Mesendoderm (in vitro differentiated cells): ENCODE measurements at places on chromosomes 1 and 21.

GRCh38 chr1:14901371-14901954, 252.1 kb upstream of the TMEM51 start:
- no peak for DNase-seq

DNA sequence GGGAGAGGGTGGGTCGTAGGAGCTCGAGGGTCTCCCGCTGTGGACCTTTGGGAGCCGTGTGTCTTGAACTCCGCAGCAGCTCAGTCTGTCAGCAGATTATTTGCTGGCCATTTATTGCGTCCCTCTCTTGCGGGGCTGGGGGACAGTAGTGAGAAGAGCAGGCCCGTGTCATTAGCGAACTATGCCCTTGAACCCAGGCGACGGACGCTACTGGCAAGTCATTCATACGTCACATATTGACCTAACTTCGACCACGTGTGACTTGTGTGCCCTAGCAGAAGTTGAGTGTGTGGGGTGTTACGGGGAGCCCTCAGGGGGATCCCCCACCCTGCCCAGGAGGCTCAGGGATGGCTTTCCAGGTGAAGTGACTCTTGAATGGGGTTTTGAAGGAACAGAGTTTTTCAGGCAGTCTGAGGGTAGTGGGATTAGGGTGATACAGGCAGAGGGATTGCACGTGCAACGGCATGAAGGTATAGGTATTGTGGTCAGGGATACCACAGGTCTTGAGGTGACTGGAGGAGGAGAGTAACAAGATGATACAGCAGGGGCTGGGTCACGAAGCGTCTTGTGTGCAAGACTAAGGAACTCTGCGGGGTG, 13.0 kb downstream of the RCC1 start:
- DNase-seq, result peak; percentile 79

GRCh38 chr1:108557296-108557695, 2.6 kb upstream of the EEIG2 start:
- no peak for DNase-seq

- peak; percentile 60 for DNase-seq
Observed at GRCh38 chr1:174692313-174692712, 244.5 kb downstream of the GPR52 start.

DNA sequence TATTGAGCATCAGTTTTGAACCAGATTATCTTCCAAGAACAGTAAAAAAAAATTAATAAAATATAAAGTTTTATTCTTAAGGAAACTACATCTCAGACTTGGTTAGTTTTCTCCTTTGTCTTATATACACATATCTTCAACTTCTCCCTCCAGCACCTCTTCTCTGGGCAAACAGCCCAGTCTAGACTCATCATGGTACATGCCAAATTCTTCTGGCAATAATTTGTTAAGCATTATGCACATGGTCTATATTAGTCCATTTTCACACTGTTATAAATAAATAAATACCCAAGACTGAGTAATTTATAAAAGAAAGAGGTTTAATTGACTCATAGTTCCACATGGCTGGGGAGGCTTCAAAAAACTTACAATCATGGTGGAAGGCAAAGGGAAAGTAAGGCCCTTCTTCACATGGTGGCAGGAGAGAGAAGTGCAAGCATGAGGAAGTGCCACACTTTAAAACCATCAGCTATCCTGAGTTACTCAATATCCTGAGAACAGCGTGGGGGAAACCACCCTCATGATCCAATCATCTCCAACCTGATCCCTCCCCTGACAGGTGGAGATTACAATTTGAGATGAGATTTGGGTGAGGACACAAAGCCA, 108.7 kb upstream of the RNPC3 start:
- DNase-seq, result no peak

- DNase-seq, result no peak
Observed at GRCh38 chr1:7258589-7259135, 473.4 kb downstream of the CAMTA1 start.
